Endothelial cell (in vitro differentiated cells): ENCODE measurements at places on chromosomes 6 and 20. TPM values are rescaled to one million over a fixed set of nuclear protein-coding genes. Genes with fewer than 3 reads are reported as not detected.

NKX2-2 gene
- 0.82 TPM for total RNA-seq

- peaks cover 7% of the 10 kb centered on the region for H3K4me1 ChIP-seq
- peaks cover 1% of the 10 kb centered on the region for H3K27me3 ChIP-seq
- no peak overlapping the region for H3K27ac ChIP-seq
- DNase-seq = no peak
- H3K36me3 ChIP-seq = no peaks in the 10 kb centered on the region
Observed at GRCh38 chr6:140844167-140844566, 1288.6 kb upstream of the GJE1 start.

DNA sequence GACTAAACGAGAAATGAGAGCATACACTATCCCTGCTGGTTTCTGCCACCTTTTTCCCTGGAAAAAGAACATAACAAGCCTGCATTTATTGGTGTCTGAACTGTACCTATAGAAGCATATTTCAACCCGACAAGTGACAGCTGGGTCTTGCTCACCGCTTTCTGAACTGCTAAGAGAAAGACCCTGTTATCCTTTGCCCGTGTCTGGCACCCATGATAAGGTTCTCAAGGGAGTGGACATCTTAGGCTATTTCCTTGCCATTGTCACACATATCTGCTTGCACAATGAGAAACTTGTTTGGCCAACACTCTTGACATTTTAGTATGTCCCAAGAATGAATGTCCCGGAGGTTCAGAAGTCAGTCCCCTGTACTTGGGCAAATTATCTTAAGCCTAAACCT lies 19.3 kb downstream of the RIPOR2 start:
- no peak overlapping the region for H3K4me3 ChIP-seq
- DNase-seq = no peak
- H3K27ac ChIP-seq = no peak overlapping the region
- H3K4me1 ChIP-seq = peaks cover 26% of the 10 kb centered on the region
- H3K27me3 ChIP-seq = peaks cover 8% of the 10 kb centered on the region

MOCS3 gene
- total RNA-seq = 6.3 TPM

DNA sequence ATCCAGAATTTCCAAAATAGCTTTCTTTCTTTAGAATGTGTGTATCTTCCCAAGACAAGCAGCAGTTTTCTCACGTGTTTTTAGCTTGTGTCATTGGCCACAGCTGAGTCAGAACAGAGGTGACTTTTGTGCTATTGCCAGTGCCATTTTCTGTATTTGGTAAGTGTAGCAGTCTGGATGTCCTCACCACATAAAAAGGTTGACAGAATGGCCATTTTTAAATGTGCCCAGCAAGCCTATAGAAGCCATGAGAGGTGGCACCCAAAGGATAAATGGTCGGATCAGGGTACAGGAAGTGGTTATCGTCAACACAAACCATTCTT lies 269.5 kb upstream of the HSF2 start:
- no peaks in the 10 kb centered on the region for H3K36me3 ChIP-seq
- no peaks in the 10 kb centered on the region for H3K27me3 ChIP-seq
- H3K4me3 ChIP-seq = no peak overlapping the region
- no peak for DNase-seq
- no peak overlapping the region for H3K27ac ChIP-seq

DNA sequence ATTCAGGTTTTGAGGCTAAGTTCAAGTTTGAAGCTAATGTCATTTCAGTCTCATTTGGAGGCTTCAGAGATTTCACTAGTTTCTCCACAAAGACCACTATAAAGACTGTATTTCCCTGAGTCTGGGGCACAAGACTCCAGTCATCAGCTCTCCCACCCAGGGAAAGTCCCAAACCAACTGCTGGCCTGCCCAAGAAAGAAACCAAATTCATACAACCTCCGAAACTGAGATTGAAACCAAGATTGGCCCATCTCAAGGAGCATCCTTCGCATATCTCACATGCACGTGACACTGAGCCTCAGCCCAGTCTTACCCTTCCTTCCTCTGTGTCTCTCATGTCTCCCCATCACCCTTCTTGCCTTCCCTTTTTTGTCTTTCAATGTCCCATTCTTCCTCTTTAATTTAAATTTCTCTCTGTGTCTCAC lies 3.5 kb upstream of the LTA start:
- no peaks in the 10 kb centered on the region for H3K36me3 ChIP-seq
- peaks cover 11% of the 10 kb centered on the region for H3K27me3 ChIP-seq
- H3K4me3 ChIP-seq = no peak overlapping the region
- H3K27ac ChIP-seq = no peak overlapping the region
- peaks cover 3% of the 10 kb centered on the region for H3K4me1 ChIP-seq

- H3K36me3 ChIP-seq = no peaks in the 10 kb centered on the region
- H3K27me3 ChIP-seq = peaks cover 2% of the 10 kb centered on the region
- DNase-seq = no peak
- H3K4me3 ChIP-seq = no peak overlapping the region
- H3K4me1 ChIP-seq = peaks cover 2% of the 10 kb centered on the region
Observed at GRCh38 chr6:106450653-106451052, 90.1 kb downstream of the CRYBG1 start.

DNA sequence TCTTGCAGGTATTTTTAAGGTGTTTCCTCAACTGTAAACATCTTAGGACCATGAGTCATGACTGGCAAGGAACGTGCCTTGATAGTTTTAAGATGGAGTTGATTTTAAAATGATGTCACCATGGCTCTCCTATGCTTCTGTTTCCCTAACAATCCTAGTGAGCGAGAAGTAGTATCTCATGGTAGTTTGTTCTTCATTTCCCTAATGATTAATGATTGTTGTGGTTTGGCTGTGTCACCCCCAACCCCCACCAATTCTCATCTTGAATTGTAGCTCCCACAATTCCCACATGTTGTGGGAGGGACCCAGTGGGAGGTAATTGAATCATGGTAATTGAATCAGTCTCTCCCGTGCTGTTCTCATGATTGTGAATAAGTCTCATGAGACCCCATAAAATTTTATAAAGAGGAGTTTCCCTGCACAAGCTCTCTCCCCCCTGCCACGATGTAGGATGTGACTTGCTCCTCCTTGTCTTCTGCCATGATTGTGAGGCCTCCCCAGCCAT lies 16.8 kb upstream of the BNIP5 start:
- no peak overlapping the region for H3K27ac ChIP-seq
- peaks cover 4% of the 10 kb centered on the region for H3K27me3 ChIP-seq
- H3K36me3 ChIP-seq = peaks cover 4% of the 10 kb centered on the region
- H3K4me1 ChIP-seq = peaks cover 24% of the 10 kb centered on the region
- H3K4me3 ChIP-seq = no peak overlapping the region
- no peak for DNase-seq

HLA-DRA gene
- total RNA-seq = 0.28 TPM

DNA sequence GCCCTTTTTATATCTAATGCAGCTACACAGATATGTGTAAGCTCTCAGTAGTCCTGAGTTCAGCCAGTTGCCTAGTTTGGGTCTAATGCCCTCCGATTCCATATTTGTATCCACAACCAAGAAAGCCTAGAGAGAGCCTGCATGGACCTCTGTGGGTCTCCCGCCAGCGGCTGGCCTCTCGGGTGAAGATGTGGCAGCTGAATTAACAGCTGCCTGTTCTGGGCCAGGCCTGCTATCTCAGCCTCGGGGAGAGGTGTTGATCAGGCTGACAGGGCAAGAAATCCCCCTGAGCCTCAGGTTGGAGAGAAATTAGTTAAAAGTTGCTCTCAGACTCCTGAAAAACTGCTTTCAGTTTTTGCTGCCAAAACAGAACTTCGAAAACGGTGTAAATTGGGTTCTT lies 19.8 kb downstream of the PTK7 start:
- no peaks in the 10 kb centered on the region for H3K27me3 ChIP-seq
- DNase-seq = no peak
- peaks cover 8% of the 10 kb centered on the region for H3K36me3 ChIP-seq

MYT1 gene
- 0.74 TPM for total RNA-seq

EGFL8 gene
- total RNA-seq = 37.4 TPM

DNA sequence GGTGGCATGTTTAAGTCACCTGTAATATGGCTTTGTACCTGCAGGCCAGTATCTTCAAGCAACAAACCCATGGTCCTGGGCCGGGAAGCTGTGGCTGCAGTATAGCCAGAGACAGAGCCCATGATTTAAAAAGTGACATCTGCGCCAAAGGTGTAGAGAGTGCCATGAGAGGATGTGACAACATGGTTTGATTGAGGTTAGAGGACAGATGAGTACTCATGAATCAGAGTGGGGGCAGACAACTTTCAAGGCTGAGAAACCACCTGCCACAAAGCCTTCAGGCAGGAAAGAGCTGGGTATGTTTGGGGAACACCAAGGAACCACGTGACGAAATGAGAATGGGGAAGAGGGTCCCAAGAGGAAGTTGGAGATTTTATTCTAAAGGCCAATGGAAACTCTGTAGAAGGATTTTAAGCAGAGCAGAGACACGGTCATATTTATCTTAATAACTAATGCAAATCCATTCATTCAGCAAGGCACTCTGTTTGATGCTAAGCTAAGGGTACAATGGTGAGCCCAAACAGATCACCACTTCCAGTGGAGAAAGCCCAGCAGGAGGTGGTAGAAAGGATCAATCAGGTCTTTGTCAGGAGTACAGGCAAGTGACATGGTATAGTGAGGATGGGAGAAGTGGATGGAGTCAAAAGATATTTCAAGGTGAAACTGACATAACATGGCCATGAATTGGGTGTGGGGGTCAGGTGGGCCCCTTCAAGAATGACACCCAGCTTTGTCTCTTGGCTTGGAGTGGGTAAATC lies 3.4 kb upstream of the MICAL1 start:
- no peak overlapping the region for H3K4me3 ChIP-seq
- peaks cover 2% of the 10 kb centered on the region for H3K4me1 ChIP-seq
- no peak overlapping the region for H3K27ac ChIP-seq

CRIP3 gene
- 1.1 TPM for total RNA-seq

C6orf120 gene
- total RNA-seq = 34.2 TPM

HRH3 gene
- total RNA-seq = not detected

DNA sequence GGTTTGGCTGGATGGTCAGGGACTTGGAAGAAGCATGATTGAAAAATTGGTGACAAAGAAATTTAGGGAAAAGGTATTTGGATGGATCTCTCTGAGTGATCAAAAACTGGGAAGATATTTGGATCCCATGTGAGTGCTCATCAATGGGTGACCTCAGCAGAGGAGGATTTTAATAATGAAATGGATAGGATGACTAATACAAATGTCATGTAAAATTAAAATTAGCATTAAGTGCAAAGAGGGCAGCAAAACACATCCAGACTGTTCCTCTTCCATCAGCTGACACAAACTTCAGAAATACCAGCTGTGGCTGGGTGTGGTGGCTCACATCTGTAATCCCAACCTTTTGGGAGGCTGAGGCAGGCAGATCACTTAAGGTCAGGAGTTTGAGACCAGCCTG lies 151.7 kb downstream of the THBS2 start:
- no peaks in the 10 kb centered on the region for H3K4me1 ChIP-seq
- DNase-seq = no peak
- no peak overlapping the region for H3K27ac ChIP-seq
- H3K4me3 ChIP-seq = no peak overlapping the region
- no peaks in the 10 kb centered on the region for H3K27me3 ChIP-seq
- H3K36me3 ChIP-seq = no peaks in the 10 kb centered on the region

MICA gene
- 16.6 TPM for total RNA-seq

GRCh38 chr20:56245761-56246160 lies 2.8 kb upstream of the MC3R start:
- H3K4me3 ChIP-seq = no peak overlapping the region
- H3K36me3 ChIP-seq = peaks cover 29% of the 10 kb centered on the region
- H3K27ac ChIP-seq = no peak overlapping the region
- H3K4me1 ChIP-seq = no peaks in the 10 kb centered on the region

- H3K27me3 ChIP-seq = no peaks in the 10 kb centered on the region
- H3K4me3 ChIP-seq = no peak overlapping the region
- no peaks in the 10 kb centered on the region for H3K4me1 ChIP-seq
- no peak overlapping the region for H3K27ac ChIP-seq
- peaks cover 18% of the 10 kb centered on the region for H3K36me3 ChIP-seq
- DNase-seq = no peak
Observed at GRCh38 chr6:127486934-127487333, 27.7 kb upstream of the KIAA0408 start.

COL21A1 gene
- total RNA-seq = 1.2 TPM

TCP11 gene
- total RNA-seq = 0.18 TPM

GRCh38 chr6:155171747-155172449 lies 91.9 kb upstream of the CLDN20 start:
- no peak for DNase-seq
- no peak overlapping the region for H3K27ac ChIP-seq
- H3K4me1 ChIP-seq = peaks cover 13% of the 10 kb centered on the region
- no peaks in the 10 kb centered on the region for H3K27me3 ChIP-seq
- H3K4me3 ChIP-seq = no peak overlapping the region
- H3K36me3 ChIP-seq = no peaks in the 10 kb centered on the region

PRDM13 gene
- not detected for total RNA-seq

IL20RA gene
- total RNA-seq = 0.10 TPM

- DNase-seq = no peak
- no peaks in the 10 kb centered on the region for H3K36me3 ChIP-seq
- H3K4me3 ChIP-seq = no peak overlapping the region
- no peaks in the 10 kb centered on the region for H3K27me3 ChIP-seq
- no peak overlapping the region for H3K27ac ChIP-seq
Observed at GRCh38 chr6:24537082-24537699, 42.4 kb downstream of the ALDH5A1 start.

TCF21 gene
- total RNA-seq = not detected

DNA sequence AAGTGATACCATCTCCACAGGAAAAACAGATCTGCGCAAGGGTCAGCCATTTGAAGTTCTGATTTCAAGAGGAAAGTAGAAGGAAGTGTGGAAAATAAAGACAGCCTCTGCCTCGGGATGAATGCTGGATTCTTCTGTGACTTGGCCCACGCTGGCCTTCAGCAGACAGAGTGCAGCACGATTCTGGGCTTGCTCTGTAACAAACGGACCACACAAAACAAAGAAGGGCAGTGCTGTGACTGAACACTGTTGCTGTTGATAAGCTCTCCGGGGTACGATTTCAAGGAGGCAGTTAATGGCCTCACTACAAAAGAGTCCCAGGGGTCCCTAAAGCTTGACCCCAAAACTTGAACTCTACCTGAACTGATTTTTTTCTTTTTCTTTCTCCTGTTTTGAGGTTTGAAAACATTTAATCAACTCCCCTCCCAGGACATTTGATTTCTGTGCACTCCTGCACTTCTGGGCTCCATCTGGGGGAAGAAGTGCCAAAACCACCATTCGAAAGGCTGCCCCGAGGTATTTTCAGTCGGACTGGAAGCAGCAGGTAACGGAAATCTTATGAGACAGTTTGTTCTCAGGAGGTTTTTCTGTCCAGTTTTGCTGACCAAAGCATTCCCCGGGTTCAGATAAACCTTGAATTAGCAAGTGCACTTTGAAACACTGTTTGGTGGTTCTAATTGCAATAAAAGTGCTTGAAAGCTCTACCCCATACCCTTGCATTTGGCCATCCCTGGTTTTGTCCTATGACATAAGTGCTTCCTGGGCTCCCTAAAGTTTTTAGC lies 189.6 kb downstream of the MYLK4 start:
- H3K4me3 ChIP-seq = no peak overlapping the region
- no peak overlapping the region for H3K27ac ChIP-seq
- H3K4me1 ChIP-seq = peaks cover 5% of the 10 kb centered on the region
- H3K36me3 ChIP-seq = no peaks in the 10 kb centered on the region
- H3K27me3 ChIP-seq = peaks cover 5% of the 10 kb centered on the region

TRAM2 gene
- 29.4 TPM for total RNA-seq

DNA sequence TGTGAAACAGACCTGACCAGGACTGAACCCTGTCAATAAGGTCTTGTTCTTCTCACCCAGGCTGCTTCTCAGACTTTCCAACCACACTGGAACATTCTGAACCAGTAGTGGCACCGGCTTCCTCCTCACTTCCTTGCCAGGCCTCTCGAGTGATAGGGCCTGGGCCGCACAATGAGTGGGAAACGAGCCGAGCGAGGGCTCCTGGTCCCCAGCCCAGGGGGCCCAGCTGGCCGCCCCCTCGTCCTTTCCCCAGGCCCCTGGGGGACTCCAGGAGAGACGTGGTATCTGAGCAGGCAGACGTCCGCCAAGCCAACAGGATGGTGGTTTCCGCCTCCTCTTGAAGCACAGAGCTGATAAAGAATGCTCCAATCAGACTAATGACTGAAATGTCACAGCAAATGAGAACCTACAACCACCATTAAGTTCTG lies 117.9 kb downstream of the GMDS start:
- H3K27me3 ChIP-seq = peaks cover 2% of the 10 kb centered on the region
- no peaks in the 10 kb centered on the region for H3K36me3 ChIP-seq
- no peak overlapping the region for H3K27ac ChIP-seq
- no peak overlapping the region for H3K4me3 ChIP-seq
- DNase-seq = peak; percentile 6
